ENCODE measurements at places on chromosomes 1 and 21.

DNA sequence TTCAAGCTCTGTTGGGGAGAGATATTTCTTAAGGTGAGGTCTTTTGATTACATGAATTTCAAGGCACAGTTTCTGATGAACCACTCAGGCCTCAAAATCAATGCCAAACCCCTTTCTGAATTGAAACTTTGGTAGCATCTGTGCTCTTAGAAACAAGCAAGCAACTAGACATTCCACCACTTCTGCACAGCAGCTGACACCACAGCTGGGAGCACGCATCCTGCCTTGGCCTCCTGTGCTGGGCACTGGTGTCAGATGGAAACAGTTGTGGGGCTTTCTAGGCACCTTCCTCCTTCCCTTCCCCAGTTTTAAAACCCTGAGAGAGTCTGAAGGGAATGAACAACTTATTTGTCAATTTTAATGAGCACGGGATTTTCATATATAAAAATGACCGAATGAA is 360.2 kb downstream of the ADGRL2 start:
- DNase-seq: no peak

GRCh38 chr1:176604461-176604860 is 141.5 kb downstream of the PAPPA2 start:
- no peak for DNase-seq

DNA sequence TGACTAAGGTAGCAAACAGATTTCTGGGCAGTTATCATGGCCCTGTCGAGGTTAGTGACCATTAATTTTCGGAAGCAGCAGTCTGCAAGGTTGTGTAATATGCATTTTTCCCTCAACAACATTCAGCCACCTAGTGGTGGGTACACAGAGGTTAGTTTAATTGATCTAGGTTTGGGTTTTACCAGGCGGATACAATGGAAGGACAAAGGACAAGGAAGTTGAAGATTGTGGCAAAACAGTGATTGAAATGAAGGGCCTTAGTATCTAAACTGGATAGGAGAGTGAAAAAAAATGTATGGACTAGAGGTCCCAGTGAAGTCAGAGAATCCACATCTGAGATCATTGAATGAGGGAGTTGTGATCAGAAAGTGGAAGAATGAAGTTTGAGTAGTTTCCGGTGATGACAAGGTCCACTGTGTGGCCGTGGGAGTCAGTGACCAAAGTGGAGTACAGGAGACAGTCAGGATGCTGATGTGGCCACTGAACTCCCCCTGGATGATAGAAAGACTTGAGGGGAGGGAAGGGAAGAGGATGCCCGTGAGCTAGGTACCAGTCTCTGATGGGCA is 2.8 kb downstream of the ARMH1 start:
- DNase-seq: peak; percentile 72

DNA sequence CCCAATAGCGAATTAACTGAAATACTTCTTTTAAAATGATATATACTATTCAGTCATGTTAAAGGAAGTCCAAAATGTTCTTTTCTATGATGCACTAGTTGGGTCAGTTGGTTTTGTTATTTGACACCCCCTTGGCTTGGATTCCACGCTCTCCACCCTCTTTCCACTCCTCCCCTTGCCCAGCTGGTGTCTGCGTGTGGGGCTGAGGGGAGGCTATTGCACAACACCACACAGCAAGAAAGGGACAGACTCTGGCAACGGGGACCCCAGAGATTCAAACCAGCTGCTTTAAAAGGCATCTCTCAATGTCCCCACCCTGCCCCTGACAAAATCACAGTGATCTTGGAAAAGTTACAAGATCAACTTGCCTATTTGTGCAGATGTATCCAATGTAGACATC is 394.3 kb downstream of the TGFB2 start:
- DNase-seq: no peak

- no peak for DNase-seq
These were observed 118.0 kb downstream of the IER5 start for GRCh38 chr1:181206513-181206912.

DNA sequence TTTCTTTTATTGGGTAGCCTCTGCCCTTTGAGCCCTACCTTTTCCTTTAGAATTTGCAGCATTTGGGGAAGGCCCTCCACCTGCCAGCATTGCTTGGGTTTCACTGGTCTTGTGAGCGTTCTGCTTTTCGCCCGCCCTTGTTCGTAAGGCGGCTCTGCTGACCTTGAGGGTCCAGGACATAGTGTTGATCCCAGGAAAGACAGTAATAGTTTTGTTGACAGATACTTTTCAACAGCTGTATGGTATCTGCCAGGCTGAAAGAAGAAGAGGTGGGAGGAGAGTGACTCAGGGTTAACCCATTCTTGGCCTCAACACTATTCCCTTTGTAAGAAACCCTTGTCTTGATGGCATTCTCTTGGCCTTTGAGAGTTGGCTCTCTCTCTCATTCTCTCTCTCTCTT is 113.4 kb upstream of the SPAG17 start:
- no peak for DNase-seq

DNA sequence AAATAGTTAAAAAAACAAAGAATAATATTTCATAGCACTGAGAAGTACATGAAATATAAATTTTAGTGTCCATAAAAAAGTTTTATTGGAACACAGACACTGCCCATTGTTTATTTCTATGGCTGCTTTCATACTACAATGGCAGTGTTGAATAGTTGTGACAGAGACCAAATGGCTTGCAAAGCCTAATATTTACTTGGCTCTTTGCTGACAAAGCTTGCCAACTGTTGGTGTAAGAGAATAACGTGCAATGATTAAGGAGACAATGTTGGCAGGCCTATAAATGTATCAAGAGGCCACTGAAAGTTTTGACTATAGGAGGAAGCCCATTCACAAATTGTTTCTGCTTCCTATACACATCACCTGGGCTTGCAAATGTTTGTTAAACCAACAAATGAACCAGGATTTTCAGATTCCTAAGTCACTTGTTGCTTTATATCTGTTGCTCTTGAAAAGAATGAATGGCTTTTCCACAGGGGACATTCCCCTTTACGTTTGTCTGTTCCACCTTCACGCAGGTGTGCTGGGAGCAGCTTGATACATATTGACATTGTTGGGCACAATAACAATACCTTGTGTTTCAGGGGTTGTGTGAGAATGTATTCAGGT is 5.5 kb upstream of the ST6GALNAC3 start:
- no peak for DNase-seq

Measured in RKO (cell line).